SJSA1 (cell line): ENCODE measurements at places on chromosomes 11 and 22. TPM values are rescaled to one million over a fixed set of nuclear protein-coding genes. Genes with fewer than 3 reads are reported as not detected.

Gene RELA
- total RNA-seq: 51.7 and 63.3 TPM in 2 replicates

DNA sequence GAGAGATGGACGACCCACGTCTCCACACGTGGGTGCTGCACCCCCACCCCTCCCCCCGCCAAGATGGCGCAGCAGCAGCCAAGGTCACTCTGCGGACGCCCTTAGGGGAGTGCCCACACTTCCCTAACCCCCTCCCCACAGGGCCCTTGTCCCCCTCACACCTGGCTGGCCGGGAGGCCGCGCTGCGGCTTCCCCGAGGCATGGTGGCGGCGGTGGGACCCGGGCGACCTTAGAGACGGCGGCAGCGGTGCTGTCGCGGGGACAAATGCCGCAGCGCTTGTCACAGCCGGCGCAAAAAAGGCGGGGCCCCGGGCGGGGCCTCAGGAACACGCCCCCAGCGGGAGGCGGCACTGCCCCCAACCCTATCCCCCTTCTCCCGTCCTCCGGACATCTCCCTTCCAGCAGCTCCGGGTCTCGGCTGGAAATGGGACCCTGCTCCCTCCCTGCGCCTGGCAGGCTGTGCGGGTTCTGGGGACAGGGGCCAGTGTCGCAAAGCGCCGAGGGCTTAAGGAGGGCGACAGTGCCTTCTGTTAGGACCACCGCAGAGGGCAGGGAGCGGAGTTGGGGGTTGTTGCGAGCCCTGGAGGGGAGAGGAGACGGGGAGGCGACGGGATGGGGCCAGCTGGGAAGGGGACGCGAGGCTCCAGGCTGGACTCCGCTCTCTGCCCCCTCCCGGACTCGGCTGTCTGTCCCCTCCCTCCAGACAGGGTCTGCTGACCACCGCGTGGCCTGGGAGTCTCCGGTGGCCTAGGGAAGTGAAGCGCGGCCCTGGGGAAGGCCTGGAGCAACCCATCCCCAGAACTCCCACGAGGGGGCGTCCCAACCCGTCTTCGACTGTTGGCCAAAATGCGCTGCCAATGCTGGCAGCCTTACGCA is at the start of gene CHCHD10:
Gene CHCHD10, minus strand, starts transcription at position 300 of the 876 bp plus-strand sequence. Its CDS starts 98 bp downstream, at position 202.
- no peaks in the 10 kb centered on the region for H3K27me3 ChIP-seq
- DNase-seq: peak; percentile 86
- peak within 1 kb of the TSS; percentile 50 for H3K27ac ChIP-seq
- H3K36me3 ChIP-seq: peaks cover 28% of the 10 kb centered on the region

DNA sequence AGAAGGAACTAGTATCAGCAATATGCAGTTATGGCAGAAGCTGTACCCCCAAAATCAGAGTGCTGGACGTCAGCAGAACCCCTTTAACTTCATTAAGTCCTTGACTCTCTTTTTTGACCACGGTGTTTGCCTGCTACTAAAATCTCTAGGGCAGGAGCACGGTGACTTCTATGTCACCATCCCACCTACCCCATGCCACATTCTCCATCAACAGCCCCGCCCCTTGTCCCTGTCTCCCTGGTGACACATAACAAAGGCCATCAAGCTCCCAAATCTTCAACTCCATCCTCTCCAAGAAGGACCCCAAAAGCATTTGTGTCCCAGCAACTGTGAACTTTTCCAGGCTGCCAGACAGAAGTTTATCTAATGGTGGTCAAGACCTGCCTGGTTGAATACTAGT is 894 bp downstream of the ADA2 start:
- no peak for DNase-seq
- H3K4me1 ChIP-seq: no peaks in the 10 kb centered on the region
- H3K27ac ChIP-seq: no peak overlapping the region
- no peak overlapping the region for H3K4me3 ChIP-seq
- peaks cover 7% of the 10 kb centered on the region; the same call in 1 of the 2 replicates for H3K27me3 ChIP-seq

Gene BAIAP2L2
- total RNA-seq: not detected in 2 replicates

- H3K27ac ChIP-seq: no peak overlapping the region
- DNase-seq: no peak
- no peaks in the 10 kb centered on the region for H3K36me3 ChIP-seq
- no peak overlapping the region for H3K4me3 ChIP-seq
- no peaks in the 10 kb centered on the region for H3K4me1 ChIP-seq
Observed at GRCh38 chr22:38774496-38775166, 18.8 kb upstream of the SUN2 start.

GRCh38 chr22:17952273-17952801 is 72.0 kb downstream of the MICAL3 start:
- H3K27ac ChIP-seq: no peak overlapping the region
- DNase-seq: no peak
- H3K4me3 ChIP-seq: no peak overlapping the region
- H3K36me3 ChIP-seq: peaks cover 6% of the 10 kb centered on the region; the same call in 1 of the 2 replicates
- no peaks in the 10 kb centered on the region for H3K27me3 ChIP-seq
- H3K4me1 ChIP-seq: no peaks in the 10 kb centered on the region

Gene RFPL3
- total RNA-seq: not detected in 2 replicates

Gene PI4KA
- total RNA-seq: 24.9 and 29.6 TPM in 2 replicates

DNA sequence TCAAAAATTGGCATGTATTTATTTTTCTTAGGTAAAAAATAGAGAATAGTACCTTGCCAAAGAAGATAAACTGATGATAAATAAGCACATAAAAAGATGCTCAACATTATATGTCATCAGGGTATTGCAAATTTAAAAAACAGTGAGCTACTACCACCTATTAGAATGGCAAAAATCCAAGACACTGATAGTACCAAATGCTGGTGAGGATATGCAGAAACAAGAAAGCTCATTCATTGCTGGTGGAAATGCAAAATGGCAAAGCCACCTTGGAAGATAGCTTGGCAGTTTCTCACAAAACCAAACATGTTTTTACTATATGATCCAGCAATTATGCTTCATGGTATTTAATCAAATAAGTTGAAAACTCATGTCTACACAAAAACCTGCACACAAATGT is 46.4 kb upstream of the EED start:
- H3K4me1 ChIP-seq: peaks cover 3% of the 10 kb centered on the region
- H3K4me3 ChIP-seq: no peak overlapping the region
- H3K27ac ChIP-seq: no peak overlapping the region
- no peaks in the 10 kb centered on the region for H3K27me3 ChIP-seq
- H3K36me3 ChIP-seq: no peaks in the 10 kb centered on the region

- no peak overlapping the region for H3K27ac ChIP-seq
- no peaks in the 10 kb centered on the region for H3K4me1 ChIP-seq
- no peaks in the 10 kb centered on the region for H3K36me3 ChIP-seq
- DNase-seq: no peak
Observed at GRCh38 chr11:121117788-121118187, 16.7 kb downstream of the TECTA start.

GRCh38 chr11:38543311-38543710 is 1945.3 kb upstream of the RAG2 start:
- H3K4me3 ChIP-seq: no peak overlapping the region
- DNase-seq: peak; percentile 48
- peaks cover 25% of the 10 kb centered on the region for H3K4me1 ChIP-seq
- no peaks in the 10 kb centered on the region for H3K27me3 ChIP-seq
- peak overlapping the region; percentile 96 for H3K27ac ChIP-seq

Gene PDGFB
- total RNA-seq: 0.13 TPM in 1 of 2 replicates, not detected in the other

Gene NTM
- 0.34 TPM in 1 of 2 replicates, not detected in the other for total RNA-seq

DNA sequence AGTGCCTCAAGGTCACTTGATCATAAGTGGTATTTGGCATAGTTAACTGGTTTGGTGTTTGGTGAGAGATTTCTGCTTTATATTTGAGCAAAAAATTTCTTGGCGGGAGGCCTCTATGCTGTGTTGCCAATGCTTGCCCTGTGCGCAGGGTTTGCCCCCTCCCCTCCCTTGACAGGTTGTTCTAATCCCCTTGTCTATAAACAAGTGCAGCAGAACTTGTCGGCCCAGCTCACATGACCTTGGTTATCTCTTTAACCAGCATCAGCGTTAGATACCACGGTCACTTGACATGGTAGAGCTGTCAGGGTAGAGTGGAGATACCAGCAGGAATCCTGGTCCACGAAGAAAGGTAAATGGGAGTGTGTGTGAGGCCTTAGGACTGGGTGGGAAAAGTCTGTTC is 35.6 kb downstream of the MARK2 start:
- H3K36me3 ChIP-seq: peaks cover 30% of the 10 kb centered on the region
- no peak overlapping the region for H3K27ac ChIP-seq
- no peak overlapping the region for H3K4me3 ChIP-seq
- peaks cover 7% of the 10 kb centered on the region for H3K4me1 ChIP-seq

- H3K4me1 ChIP-seq: peaks cover 8% of the 10 kb centered on the region
- DNase-seq: no peak
- no peaks in the 10 kb centered on the region for H3K27me3 ChIP-seq
- H3K4me3 ChIP-seq: no peak overlapping the region
- H3K27ac ChIP-seq: no peak overlapping the region
- no peaks in the 10 kb centered on the region for H3K36me3 ChIP-seq
Observed at GRCh38 chr11:88315015-88315414, 22.5 kb downstream of the CTSC start.

DNA sequence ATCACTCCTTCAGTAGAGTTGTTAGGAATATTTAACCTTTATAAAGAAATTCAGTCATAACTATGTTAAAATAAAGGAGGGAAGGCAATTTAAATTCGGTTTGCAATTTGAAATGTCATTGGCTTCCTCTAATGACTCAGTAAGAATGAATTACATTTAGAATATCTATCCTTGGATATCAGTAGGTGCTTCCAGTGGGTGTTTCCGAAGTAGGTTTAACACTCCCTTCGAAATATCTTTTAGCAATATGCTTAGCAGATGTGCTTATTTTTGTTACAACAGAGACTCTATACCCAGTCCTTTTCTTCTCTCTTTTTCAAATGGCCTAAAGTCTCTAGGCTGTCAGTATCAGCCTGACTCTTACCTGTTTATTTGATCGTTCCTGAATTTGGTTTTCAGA is 103.7 kb upstream of the RASSF10 start:
- H3K27me3 ChIP-seq: 0 out of 2 replicates have a peak, but pooled peaks cover 4% of the 10 kb centered on the region
- H3K27ac ChIP-seq: no peak overlapping the region
- H3K4me3 ChIP-seq: no peak overlapping the region
- H3K36me3 ChIP-seq: peaks cover 44% of the 10 kb centered on the region
- H3K4me1 ChIP-seq: peaks cover 28% of the 10 kb centered on the region

Gene IL18
- total RNA-seq: 1.2 and 2.1 TPM in 2 replicates

DNA sequence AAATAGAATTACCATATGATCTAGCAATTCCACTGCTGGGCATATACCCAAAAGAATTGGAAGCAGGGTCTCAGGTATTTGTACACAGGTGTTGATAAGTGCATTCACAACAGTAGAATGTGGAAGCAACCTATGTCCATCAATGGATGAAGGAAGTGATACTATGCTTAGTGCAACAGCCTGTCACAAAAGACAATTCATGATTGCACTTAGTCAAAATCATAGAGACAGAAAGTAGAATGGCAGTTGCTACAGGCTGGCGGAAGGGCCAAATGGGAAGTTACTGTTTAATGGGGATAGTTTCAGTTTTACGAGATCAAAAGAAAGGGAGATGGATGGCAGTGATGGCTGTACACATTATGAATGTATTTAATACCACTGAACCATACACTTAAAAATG is 42.0 kb downstream of the SGSM3 start:
- H3K4me3 ChIP-seq: no peak overlapping the region
- peaks cover 79% of the 10 kb centered on the region for H3K36me3 ChIP-seq
- H3K27ac ChIP-seq: no peak overlapping the region
- no peak for DNase-seq
- peaks cover 11% of the 10 kb centered on the region for H3K4me1 ChIP-seq
- H3K27me3 ChIP-seq: no peaks in the 10 kb centered on the region

- DNase-seq: no peak
- H3K36me3 ChIP-seq: no peaks in the 10 kb centered on the region
- no peak overlapping the region for H3K4me3 ChIP-seq
- no peak overlapping the region for H3K27ac ChIP-seq
Observed at GRCh38 chr11:86101493-86101892, 32.6 kb upstream of the PICALM start.

Gene OR52E6
- not detected in 2 replicates for total RNA-seq

DNA sequence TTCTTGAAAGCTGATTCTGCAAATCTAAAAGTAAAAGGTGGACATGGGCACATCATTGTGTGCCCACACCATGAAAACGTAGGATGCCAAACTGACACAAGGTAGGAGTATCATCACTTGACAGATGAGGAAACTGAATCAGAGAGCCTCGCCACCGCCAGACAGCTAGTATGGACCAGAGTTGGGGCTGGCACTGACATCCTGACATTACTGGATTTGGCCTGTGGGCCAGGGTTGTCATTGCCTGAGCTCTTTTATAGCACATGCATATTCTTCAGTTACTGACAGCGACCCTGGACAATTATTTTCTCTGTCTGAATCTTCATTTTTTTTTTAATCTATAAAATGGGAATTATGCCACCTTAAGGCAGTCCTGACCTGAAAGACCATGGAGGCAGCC is 16.5 kb downstream of the USP35 start:
- H3K27ac ChIP-seq: no peak overlapping the region
- H3K4me3 ChIP-seq: no peak overlapping the region
- H3K27me3 ChIP-seq: no peaks in the 10 kb centered on the region
- no peak for DNase-seq
- 0 out of 2 replicates have a peak, but pooled peaks cover 4% of the 10 kb centered on the region for H3K36me3 ChIP-seq

Gene P2RX6
- 0.05 and 0.16 TPM in 2 replicates for total RNA-seq

DNA sequence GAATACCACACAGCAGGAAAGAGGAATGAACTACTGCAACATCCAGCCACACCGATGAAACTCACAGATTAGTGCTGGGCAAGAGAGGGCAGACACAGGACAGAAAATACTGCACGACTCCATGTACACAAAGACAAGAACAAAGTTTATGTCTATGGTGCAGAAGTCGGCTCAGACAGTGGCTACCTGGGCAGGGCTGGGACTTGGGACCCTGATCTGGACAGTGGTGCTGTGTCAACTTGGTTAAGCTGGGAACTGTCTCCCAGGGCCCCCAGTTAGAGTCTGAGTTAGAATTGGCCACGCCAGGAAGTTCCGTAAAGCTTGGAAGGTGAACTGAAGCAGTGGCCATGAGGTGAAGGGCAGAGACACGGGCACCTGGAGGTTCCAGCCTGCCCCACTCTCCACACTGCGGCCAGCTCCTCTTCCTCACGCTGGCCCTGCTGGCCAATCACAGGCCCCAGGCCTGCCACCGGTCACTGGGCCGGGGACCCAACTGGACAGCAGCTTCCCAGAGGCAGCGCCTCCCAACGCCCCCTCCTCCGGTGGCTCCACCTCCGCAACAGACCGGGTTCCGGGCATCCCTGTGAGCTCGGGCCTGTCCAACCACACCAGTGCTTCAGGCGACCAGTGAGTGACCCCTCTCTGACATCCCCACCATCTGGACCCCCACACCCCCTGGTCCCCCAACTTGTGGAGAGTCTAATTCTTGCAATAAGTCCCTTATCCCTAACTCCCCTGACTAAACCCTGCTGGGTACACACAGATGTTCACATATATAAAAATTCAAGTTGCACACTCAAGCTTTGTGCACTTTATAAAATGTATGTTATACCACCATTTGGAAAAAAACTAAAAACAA is 93.7 kb downstream of the MICAL3 start:
- no peak for DNase-seq
- H3K4me1 ChIP-seq: no peaks in the 10 kb centered on the region
- H3K4me3 ChIP-seq: no peak overlapping the region
- no peaks in the 10 kb centered on the region for H3K27me3 ChIP-seq

- peaks cover 22% of the 10 kb centered on the region for H3K4me1 ChIP-seq
- H3K36me3 ChIP-seq: peaks cover 74% of the 10 kb centered on the region
- no peaks in the 10 kb centered on the region for H3K27me3 ChIP-seq
- H3K27ac ChIP-seq: no peak overlapping the region
- DNase-seq: no peak
Observed at GRCh38 chr22:42801252-42802080, 55.6 kb downstream of the ARFGAP3 start.

GRCh38 chr11:14144934-14145333 is 182.4 kb downstream of the SPON1 start:
- no peak for DNase-seq
- H3K27me3 ChIP-seq: no peaks in the 10 kb centered on the region; the same call in 1 of the 2 replicates
- H3K4me1 ChIP-seq: peaks cover 3% of the 10 kb centered on the region
- no peaks in the 10 kb centered on the region for H3K36me3 ChIP-seq
- H3K27ac ChIP-seq: no peak overlapping the region

- H3K36me3 ChIP-seq: no peaks in the 10 kb centered on the region
- DNase-seq: no peak
- H3K27ac ChIP-seq: no peak overlapping the region
- H3K27me3 ChIP-seq: no peaks in the 10 kb centered on the region; the same call in 1 of the 2 replicates
- no peak overlapping the region for H3K4me3 ChIP-seq
Observed at GRCh38 chr11:14259878-14260277, 99.1 kb downstream of the RRAS2 start.

Gene BIK
- total RNA-seq: 1.4 and 2.2 TPM in 2 replicates
